ENCODE measurements at places on chromosomes 4 and X. TPM values are rescaled to one million over a fixed set of nuclear protein-coding genes. Genes with fewer than 3 reads are reported as not detected.

GRCh38 chrX:133726211-133726630, 259.2 kb downstream of the GPC3 start:
- no peak for DNase-seq
- no peaks in the 10 kb centered on the region for H3K36me3 ChIP-seq
- no peak overlapping the region for H3K27ac ChIP-seq
- no peak overlapping the region for H3K4me3 ChIP-seq
- no peaks in the 10 kb centered on the region for H3K4me1 ChIP-seq

GRCh38 chr4:3041192-3042142, 32.9 kb downstream of the HTT-AS start:
- H3K27me3 ChIP-seq = no peaks in the 10 kb centered on the region
- H3K4me1 ChIP-seq = peaks cover 56% of the 10 kb centered on the region
- DNase-seq = peak; percentile 55
- H3K27ac ChIP-seq = peak overlapping the region; percentile 44

DNA sequence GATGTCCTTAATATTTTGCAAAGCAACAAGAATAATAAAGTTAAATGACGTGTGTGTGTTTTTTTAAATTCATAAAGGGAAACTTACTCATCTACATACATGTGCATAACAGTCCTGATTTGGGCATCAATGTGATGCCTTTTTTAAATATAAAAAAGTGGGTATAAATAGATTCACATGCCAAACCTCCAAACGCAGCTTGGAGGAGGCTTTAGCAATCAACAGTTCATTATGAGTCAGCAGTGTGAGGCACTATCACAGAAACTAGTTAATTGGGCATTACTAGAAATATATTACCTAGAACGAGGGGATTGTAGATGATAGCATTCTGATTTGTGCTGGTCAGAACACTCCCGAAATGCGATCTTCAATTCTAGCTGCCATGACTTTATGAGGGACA, 115.1 kb downstream of the HS6ST2 start:
- no peak for DNase-seq
- H3K27me3 ChIP-seq = no peaks in the 10 kb centered on the region
- no peak overlapping the region for H3K4me3 ChIP-seq
- H3K4me1 ChIP-seq = no peaks in the 10 kb centered on the region
- H3K36me3 ChIP-seq = no peaks in the 10 kb centered on the region

DNA sequence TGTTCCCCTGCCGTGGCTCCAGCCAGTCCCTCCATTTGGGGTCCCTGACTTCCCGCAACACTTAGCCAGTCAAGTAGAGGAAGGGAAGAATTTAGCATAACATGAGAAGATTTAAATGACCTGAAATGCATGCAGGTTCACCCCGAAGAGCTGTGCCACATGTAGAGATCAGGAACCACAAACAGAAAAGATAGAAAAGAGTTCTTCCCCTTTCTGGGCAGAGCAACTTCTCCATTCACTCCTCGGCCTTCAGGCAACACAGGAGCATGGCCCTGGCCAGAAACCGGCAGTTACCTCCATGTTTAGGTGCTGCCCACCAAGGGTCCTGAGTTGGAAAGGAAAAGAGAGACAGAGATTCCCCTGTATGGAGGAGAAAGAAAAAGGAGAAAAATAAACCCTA, 5.2 kb downstream of the NLRP2B start:
- H3K36me3 ChIP-seq = no peaks in the 10 kb centered on the region
- DNase-seq = no peak
- H3K27ac ChIP-seq = no peak overlapping the region
- H3K4me3 ChIP-seq = no peak overlapping the region
- H3K4me1 ChIP-seq = no peaks in the 10 kb centered on the region

- no peaks in the 10 kb centered on the region for H3K27me3 ChIP-seq
- peaks cover 8% of the 10 kb centered on the region for H3K36me3 ChIP-seq
- H3K4me3 ChIP-seq = no peak overlapping the region
Observed at GRCh38 chrX:55007656-55008055, 7.5 kb downstream of the APEX2 start.

DNA sequence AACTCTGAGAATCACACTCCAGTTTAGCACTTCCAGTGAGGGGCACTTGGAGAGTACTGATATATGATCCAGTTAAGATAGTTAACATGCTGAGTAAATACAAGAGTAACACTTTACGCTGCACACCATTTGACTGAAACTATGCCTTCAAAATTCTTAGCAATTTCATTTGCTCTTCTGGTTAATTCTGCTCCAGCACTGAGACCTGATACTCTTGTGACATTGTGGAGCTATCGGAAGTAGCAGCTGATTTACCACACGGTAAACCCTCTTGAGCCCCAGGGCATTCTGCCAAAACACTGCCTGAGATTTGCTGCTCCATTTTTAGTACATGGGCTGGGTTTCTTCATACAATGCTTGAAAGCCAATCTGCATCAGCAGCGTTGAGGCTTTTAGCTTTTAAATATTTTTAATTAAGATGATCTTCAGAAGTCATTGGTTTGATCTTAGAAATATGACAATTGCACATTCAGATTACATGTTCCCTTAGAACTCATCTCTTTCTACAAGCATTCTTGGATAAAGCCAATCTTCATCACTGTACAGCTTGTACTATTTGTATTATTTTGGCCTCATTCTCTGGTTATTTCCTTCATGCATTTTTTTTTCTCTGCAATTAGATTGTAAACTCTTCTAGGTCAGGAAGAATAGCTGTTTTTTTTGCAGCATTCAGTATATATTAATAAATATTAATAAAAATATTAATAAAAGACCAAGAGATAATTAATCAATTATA, 67.8 kb upstream of the ETNPPL start:
- no peak overlapping the region for H3K27ac ChIP-seq
- H3K27me3 ChIP-seq = no peaks in the 10 kb centered on the region
- no peak overlapping the region for H3K4me3 ChIP-seq
- no peak for DNase-seq
- H3K4me1 ChIP-seq = no peaks in the 10 kb centered on the region

DNA sequence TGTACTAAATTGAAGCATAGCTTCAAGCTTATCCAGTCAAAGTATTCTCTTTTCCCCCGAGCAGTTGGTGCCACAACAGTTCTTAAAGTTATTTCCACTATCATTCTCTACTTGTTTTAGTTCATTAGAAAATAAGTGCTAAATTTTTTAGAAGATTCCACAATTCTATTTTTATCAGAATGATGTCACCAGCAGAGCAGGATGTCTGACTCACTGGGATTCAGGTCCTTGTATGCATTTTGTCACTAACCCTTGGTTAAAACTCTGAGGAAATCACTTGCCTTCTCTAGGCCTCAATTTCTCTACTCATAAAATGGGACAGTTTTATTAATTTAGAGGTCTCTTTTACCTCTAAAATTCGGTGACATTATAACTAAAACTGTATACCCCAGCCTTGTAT, 3.4 kb downstream of the DDX53 start:
- H3K4me3 ChIP-seq = no peak overlapping the region
- DNase-seq = no peak
- no peaks in the 10 kb centered on the region for H3K36me3 ChIP-seq
- no peaks in the 10 kb centered on the region for H3K27me3 ChIP-seq
- no peaks in the 10 kb centered on the region for H3K4me1 ChIP-seq

GRCh38 chr4:41024556-41025491, 189.5 kb downstream of the APBB2 start:
- H3K36me3 ChIP-seq = no peaks in the 10 kb centered on the region
- no peaks in the 10 kb centered on the region for H3K4me1 ChIP-seq
- H3K27me3 ChIP-seq = no peaks in the 10 kb centered on the region
- H3K4me3 ChIP-seq = no peak overlapping the region
- H3K27ac ChIP-seq = no peak overlapping the region

ETNPPL gene
- total RNA-seq = not detected

RNF212 gene
- total RNA-seq = 2.3 TPM

CCKAR gene
- total RNA-seq = not detected

USP17L10 gene
- total RNA-seq = not detected

PAK3 gene
- 1.5 TPM for total RNA-seq
